NCI-H2029 (cell line): ENCODE measurements at places on chromosomes 1 and 21.

DNA sequence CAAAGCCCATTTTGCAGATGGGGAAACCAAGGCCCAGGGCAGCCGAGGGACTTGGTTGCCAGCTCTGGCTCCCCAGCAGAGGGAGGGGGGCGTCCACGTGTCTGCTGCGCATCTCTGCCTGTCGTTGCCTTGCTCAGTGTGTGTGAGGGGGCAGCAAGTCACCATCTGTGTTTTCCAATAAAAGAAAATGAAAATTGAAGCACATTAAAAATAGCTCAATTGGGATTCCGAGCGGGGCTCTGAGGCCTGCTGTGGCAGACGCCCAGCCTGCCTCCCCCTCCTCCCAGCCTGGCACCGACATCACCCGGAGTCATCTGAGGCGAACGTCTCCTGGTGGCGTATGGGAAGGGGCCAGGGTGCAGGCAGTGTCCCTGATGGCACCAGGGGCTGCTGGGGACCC is 51.2 kb downstream of the EPHB2 start:
- no peak for DNase-seq

GRCh38 chr1:228166170-228166936 is 749 bp downstream of the IBA57 start:
- DNase-seq: peak; percentile 40

DNA sequence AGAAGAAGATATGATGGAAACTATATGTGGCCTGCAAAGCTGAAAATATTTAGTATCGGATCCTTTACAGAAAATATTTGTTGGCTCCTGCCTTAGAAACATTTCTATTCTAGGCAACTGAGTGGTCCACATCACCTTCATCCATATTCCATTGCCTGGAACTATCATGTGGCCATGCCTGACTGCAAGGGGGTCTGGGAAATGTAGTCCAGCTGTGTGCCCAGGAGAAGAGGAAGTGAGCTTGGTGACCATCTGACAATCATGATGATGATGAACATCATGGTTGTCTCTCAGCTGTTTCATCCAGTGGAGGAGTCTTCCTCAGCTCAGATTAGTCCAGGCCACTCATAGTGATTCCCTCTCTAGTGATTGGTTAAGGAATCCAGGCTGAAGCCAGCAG is 61.8 kb upstream of the IFNLR1 start:
- DNase-seq: no peak

DNA sequence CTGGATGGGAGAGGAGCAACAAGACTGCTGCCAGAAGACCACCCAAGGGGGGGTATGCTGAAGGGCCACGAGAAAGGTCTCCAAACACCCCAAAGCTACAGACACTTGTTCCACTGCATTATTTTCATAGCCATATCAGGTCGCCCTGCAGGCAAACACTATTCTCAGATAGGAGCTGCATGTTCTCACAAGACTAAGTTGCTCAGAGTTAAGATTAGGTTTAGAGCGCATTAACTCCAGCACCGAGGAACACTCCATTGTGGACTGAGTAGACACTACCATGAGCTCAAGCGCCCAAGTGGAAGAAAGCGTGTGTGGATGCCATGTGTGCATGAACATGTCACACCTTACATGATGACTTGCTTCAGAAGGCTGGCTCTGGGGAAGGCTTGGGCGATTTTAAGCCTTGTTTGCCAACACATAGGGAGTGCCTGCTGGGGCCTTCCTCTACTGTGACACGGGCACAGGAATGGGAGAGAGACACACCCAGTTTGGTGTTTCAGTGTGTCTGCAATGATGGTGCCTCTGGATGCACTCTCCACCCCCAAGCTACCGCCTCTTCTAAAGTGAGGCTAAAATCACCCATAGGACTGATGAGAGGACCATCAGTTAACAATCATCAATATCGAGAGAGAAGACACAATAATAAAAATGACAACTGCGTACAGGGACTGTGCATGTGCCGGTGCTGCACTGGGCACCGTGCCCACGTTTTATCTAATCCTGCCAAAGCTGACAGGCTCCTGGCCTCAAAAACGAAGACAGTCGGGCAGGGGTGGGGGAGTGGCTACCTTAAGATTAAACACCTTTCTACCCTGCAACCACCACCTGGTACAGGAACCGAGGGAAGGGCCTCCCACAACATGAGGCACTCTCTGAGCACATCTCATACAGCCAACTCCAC is 34.9 kb downstream of the SSBP3 start:
- peak; percentile 71 for DNase-seq

DNA sequence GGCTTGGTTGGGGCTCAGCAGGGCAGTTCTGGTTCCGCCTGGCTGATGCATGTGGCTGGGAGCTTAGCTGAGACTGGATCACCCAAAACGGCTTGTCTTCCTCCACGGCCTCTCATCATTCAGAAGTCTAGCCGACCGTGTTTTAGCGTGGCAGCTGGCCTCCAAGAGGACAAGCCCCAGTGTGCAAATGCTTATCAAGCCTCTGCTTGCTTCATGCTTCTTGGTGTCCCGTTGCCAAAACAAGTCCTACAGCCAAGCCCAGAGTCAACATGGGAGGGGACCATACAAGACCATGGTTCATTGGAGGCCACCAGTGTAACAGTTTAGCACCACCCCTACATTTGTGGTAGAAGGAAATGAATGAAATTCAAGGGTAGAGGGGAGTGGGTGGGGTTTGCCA is 10.5 kb upstream of the KDF1 start:
- no peak for DNase-seq

DNA sequence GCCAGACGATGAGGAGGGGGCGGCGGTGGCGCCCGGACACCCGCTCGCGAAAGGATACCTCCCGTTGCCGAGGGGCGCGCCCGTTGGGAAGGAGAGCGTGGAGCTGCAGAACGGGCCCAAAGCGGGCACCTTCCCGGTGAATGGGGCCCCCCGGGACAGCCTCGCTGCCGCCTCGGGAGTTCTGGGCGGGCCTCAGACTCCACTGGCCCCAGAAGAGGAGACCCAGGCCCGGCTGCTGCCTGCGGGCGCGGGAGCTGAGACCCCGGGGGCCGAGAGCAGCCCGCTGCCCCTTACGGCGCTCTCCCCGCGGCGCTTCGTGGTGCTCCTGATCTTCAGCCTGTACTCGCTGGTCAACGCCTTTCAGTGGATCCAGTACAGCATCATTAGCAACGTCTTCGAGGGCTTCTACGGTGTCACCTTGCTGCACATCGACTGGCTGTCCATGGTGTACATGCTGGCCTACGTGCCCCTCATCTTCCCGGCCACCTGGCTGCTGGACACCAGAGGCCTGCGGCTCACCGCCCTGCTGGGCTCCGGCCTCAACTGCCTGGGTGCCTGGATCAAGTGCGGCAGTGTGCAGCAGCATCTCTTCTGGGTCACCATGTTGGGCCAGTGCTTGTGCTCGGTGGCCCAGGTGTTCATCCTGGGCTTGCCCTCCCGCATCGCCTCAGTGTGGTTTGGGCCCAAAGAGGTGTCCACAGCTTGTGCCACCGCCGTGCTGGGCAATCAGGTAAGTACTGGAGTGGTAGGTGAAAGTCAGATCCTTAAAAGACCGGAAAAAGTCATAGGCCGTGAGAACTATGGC is 588 bp downstream of the FLVCR1 start:
- no peak for DNase-seq

DNA sequence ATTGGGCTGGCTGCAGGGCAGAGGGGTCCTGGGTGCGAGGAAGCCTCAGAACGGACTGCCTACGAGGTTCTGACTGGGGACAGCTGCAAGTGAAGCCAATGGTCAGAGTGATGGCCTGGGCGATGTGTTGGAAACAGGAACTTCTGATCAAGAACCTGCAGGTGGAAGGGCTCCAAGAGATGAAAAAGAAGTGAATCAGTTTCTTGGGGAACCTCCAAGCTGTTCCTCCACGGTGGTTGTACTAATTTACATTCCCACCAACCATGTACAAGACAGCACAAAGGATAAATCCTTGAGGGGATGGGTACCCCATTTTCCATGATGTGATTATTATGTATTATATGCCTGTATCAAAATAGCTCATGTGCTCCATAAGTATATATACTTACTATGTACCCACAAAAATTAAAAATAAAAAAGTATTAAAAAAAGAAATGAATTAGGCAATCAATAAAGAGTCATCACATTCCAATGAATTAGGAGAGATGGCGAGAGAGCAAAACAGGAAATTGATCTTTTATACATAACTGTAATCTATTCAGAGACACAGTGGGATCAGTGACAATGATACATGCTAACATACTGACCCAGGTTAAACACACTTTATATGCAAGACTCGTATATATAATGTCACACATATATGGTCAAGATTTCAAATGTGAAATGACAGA is 58.1 kb downstream of the PTPN14 start:
- no peak for DNase-seq

DNA sequence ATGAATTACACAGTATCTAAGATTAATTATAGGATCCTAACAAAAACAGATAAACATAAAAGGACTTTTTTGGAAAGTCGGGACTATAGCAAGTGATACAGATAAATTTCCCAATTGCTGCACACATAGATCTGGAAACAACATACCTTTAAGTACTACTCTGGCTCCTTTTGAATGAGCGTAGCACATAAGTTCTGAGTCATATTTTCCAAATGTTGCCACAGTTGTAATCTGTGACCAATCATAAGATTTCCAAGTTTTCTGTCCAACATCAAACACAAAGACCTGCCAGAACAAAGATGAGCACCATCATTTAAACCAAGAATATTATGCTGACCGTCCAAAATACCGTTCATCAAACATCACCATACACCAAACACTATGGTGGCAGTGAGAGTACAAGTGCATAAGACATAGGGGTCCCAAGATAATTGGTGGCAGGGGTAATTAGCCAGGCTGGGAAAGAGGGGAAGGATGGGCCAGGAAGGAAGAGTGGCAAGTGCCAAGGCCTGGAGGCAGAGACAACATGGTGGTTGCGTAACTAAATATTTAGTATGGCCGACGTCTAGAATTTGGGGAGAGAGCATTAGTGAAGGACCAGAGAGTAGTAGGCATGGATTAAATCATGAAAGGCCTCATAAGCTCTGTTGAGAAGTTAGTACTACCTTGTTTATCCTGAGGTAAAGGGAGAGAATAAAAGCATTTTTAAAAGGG is 3.6 kb downstream of the CTBS start:
- DNase-seq: no peak

DNA sequence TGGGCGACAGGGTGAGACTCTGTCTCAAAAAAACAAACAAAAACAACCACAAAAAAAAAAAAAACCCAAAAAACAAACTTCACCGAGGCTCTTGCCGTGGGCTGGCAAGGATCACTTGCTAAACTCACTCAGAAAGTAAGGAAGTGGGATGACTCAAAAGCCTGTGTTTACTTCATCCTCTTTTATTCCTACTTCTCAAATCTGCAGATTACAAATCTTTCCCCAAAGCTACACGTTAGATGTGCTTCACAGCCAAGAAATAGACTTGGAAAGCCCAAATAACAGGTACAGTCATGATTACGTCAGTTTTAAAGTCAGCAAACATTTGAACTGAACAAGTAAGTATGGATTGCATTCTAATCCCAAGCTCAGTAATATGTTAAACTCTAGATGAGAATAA is 359.3 kb downstream of the ADGRL2 start:
- no peak for DNase-seq

DNA sequence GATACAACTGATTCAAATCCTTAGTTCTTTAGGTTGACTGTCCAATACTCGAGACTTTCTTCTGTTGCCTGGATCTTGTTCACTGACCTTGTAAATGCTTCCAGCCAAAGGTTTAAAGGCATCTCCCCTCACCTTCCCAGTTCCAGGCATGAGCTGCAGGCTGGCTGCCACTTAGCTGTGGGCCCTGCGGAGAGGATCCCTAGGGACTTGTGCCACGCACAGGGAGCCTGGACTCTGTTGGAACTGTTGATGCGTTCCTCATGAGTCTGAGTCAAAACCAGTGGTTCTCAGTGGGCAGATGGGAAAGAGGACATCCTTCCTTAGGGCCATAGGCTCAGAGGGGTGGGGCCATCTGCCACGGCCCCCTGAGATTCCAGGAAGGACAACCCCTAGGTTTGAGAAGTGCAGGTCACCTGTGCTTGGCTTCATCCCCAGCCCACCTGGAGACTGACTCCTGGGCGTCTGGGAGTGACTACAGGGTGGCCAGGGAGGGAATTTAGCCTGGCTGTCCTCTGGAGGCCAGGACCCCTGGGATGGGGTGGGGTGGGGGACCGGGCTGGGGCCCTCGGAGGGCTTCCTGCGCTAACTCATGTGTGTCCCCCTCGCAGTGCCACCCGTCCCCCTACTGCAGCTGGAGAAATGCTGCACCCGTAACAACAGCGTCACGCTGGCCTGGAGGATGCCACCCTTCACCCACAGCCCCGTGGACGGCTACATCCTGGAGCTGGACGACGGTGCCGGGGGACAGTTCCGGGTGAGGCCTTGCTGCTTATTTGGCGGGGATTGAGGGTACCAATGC is 37.6 kb upstream of the GNPAT start:
- DNase-seq: no peak

DNA sequence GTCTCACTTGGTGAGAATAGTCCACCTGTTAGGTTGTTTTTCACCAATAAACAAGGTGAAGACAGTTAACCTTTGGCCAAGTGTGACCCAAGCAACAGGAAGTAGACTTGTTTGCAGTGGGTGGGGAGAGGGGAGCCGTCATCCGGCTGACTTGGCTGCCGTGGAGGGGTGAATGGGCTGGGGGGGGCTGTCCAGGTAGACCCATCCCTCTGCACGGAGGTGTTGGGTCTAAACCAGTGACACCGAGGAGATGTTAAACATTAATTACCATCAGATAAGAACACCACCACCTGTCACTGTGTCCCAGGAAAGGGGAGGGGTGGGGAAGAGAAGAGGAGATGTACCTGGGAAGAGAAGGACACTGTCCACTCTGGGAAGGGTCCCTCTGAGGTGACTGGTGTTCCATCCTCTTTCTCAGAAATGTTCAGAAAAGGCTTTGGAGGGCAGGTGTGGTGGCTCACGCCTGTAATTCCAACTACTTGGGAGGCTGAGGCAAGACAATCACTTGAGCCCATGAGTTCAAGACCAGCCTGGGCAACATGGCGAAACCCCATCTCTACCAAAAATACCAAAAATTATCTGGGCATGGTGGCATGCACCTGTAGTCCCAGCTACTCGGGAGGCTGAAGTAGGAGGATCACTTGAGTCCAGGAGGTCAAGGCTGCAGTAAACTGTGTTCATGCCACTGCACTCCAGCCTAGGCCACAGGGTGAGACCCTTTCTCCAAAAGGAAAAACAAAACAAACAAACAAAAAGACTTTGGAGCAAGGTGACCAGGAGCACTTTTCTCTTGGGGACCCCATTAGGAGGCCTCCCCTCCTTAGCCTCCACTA is 6.7 kb upstream of the MYOM3 start:
- no peak for DNase-seq

GRCh38 chr1:29542548-29542947 is 306.2 kb downstream of the PTPRU start:
- peak; percentile 82 for DNase-seq

GRCh38 chr1:67722292-67722944 is 37.4 kb downstream of the GADD45A start:
- DNase-seq: no peak
